Stimulated activated effector memory CD8-positive, alpha-beta T cell treated with anti-CD3 and anti-CD28 coated beads, Interleukin-12 subunit alpha, Interleukin-12 subunit beta, amount 100 ng/mL, for 72 hours (primary cell): ENCODE measurements at places on chromosomes 13 and 19.

DNA sequence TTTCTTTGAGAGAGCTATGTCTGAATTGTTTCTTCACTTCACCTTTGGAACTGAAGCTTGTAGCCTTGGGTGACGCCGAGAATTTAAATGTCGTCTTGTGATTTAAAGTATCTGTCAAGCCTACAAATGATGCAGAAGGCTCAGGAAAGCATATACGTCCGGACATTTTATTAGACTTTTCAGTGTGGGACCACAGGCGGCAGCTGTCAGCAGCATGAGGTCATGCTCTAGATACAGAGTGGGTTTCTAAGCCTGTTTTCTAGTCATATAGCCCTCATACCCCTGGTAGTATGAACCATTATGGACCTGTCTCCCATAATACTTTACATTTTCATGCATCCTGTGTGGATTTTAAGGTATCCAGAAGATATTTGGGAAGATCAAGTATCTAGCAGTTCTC, 212.3 kb downstream of the ATP8A2 start:
- no peak for DNase-seq

- peak; percentile 88 for DNase-seq
Measured at GRCh38 chr19:29714953-29715700, at the start of gene C19orf12. Gene C19orf12, minus strand, starts transcription at chr19:29715261. Its CDS starts 6,848 bp downstream, at chr19:29708413.

- no peak for DNase-seq
Measured at GRCh38 chr13:107562203-107562602, 653.1 kb downstream of the LIG4 start.

- DNase-seq = no peak
Measured at GRCh38 chr13:99059498-99060075, 81.7 kb upstream of the DOCK9 start.

GRCh38 chr19:10256970-10257615, 5.1 kb downstream of the MRPL4 start:
- DNase-seq = no peak

- DNase-seq = no peak
Measured at GRCh38 chr13:36006347-36006746, 124.8 kb downstream of the DCLK1 start.

DNA sequence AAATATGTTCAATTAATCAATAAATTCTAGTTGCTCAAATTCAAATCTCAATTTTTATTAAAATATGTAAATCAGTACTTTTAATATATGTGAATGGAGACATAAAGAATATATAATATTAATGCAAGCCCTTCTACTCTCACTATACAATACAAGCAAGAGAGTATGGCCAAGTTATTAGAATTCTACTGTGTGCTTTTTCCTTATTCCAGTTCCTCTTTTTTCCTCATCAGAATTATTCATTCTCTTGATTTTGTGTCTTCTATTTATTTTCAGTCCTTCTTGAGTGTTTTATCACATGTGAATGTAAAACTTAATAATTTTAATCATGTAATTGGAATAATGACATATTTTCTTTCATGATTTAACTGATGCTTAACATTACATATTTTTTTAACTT, 276.8 kb downstream of the PCDH20 start:
- DNase-seq = no peak

GRCh38 chr13:51033421-51034185, 77.5 kb downstream of the C13orf42 start:
- DNase-seq = no peak

GRCh38 chr13:66585669-66586203, 644.4 kb downstream of the PCDH9 start:
- DNase-seq = no peak
